ENCODE measurements at places on chromosomes 4 and X.

- ATAC-seq, result no peak
These were observed 24.7 kb downstream of the ETNPPL start for GRCh38 chr4:108738003-108738706.

DNA sequence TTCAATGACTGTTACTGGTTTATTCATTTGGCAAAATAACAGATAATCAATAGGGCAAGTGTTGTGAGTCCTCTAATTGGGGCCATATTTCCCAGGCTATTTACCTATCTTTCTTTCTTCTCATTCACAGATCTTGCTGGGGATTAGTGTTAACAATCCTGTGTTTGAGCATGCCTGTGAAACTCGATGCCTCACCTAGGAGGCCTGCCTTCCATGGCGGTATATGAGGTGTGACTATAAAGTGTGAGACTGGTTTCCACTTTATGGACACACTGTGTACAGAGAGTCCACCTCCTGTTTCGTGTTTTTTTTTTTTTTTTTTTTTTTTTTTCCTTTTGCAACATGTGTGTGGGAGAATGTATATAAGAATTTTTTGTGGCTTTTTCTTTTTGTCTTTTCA lies 199.3 kb downstream of the BMPR1B start:
- ATAC-seq, result no peak

DNA sequence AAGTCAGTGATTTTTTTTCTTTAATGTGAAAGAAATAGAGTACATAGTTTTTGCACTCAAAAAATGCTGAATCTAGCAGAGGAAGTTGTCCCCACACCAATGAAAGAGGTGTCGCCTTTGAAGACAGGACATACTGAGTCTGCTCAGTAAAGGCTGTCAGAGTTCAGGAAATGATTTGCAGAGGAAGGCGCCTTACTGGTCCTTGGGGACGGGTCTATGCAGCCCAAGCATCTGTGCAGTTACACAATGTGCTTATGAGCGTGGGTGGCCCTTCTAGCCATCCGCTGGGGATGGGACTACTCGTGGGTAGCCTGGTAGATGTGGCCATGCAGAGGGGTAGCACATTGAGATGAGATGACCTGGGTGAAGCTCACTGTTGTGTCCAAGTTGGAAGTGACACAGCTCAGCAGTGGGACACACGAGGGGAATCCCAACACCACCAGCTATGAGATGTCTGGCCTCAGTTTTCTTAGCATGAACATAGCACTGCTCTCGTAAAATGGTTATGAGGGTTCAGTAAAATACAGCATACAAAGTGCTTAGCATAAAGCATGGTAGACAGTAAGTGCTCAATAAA lies 116.5 kb upstream of the RBPJ start:
- ATAC-seq, result no peak

GRCh38 chr4:127844601-127845116 lies 36.0 kb upstream of the PLK4 start:
- ATAC-seq, result peak; percentile 87

DNA sequence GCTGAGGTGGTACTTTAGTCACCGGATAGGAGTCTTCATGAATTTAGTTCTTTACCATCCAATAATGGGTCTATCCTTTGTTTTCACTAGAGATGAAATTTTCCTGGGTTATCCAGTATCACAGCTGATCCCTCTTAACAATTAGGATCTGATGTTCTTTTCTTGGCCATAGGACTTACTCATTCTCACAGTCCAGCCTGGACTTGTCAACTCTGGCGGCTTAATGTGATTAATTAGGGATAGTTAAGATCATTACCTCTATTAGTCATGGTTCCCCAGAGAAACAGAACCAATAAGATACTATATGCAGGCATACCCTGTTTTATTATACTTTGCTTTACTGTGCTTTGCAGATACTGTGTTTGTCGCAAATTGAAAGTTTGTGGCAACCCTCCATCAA lies 272.7 kb upstream of the FAT4 start:
- ATAC-seq, result peak; percentile 81

DNA sequence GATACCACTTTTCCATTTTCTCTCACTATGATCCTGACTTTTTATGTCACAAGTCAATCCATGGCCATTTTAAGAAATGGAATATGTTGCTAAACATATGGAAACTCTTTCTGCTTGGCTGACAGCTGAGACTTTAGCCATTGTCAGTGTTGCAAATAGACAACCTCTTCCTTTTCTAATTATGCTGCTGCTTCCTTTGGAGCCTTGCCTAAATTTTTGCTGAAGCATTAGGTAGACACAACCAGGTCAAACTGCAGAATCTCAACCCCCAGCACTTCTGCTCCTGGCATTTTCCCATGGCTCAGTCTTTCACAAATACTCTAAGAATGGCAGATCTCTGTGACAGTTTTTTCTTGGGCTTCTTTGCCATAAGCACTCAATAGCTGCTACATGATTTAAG lies 543.3 kb downstream of the GRID2 start:
- no peak for ATAC-seq

DNA sequence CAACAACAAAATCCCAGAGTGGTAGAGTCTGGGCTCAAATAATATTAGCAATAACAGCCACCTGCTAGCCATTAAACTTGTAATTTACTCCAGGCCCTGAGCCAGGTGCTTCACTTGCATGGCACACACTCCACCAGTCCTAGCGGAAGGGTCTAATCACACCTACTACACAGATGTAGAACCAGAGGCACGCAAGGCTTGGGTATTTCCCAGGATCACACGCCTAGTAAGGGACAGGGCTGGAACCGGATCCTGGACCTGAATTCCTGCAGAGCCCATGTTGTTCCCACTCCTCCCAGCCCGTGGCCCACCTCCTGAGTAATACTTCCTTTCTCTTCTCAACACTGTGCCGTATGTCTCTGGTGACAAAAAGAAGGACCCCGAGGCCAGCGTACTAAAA lies 5.7 kb downstream of the MAGEA1 start:
- ATAC-seq, result no peak

GRCh38 chr4:150206954-150207353 lies 128.7 kb downstream of the DCLK2 start:
- no peak for ATAC-seq

DNA sequence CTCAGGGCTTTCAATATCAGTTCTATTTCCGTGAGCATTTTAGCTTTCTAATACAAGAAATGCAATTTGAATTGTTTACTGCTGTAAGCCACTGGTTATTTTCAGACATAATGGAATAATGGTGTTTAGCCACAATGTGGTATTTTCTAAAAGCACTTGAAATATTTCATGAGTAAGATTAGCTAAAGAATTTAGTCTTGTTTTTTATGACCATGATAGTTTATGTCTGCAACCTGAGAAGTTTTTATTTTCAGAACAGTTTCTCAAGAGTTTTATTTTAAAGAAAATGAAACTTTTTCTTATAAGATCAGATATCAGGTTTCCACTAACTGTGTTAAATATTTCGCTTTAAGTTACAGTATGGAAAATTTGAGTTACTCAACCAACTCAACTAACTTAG lies 60.2 kb downstream of the SLIT2 start:
- no peak for ATAC-seq

DNA sequence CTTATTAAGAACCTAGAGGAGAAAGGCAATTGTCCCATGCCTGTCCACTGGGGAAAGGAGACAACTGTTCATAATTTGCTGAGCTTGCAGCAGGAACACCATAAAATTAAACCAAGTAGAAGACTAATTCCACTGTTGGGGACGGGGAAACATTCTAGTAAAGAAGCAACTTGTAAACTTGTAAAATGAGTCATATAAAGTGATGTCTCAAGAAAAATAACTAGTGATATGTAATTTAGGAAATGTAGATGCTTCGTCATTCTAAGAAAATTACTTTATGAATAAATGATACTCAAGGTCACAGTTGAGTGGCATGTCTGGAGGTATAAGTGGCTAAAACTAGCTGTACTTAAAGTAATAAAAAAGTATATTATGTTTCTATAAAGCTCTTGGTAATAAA lies 121.2 kb upstream of the MID1 start:
- no peak for ATAC-seq

- peak; percentile 48 for ATAC-seq
These were observed 122.7 kb upstream of the JADE1 start for GRCh38 chr4:128686810-128687209.

GRCh38 chr4:1239950-1240307 lies 9.0 kb downstream of the CTBP1 start:
- no peak for ATAC-seq

GRCh38 chr4:9835430-9835829 lies 54.0 kb downstream of the DRD5 start:
- ATAC-seq, result no peak

DNA sequence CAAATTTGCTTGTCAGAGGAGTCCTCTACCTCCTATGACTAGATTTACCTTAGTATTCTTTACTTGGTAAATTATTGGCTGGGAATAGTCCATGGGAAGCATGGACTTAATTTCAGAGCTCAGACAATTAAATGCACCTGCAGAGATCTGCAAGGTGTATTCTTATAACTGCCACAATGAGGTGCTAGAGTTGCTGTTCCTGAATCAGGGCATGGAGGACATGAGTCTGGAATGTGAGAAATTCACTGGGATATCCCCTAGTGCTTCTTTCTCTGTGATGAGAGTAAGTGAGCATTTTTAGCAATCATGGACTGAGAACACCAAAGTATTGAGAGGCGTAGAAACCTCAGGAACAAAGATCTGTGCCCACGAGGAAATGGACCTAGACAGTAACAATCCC lies 32.9 kb upstream of the GRID2 start:
- ATAC-seq, result no peak
